ENCODE measurements at places on chromosomes 5 and 9.

DNA sequence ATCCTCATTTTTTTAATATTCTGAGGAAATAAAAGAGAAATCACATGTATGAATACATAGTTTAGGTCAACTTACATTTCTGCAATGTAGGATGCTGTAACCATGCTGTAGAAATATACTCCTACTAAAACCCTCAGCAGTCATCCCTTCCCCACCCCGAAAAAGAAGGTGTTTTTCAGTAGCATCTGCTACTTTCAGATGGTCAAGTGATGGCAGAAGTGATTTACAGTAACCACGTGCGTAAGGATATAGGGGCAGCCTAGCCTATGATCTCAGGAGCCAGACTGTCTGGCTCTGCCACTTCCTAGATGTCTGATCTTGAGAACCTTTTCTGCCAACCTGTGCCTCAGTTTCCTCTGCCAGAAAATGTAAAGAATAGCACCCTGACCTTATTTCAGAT is 26.0 kb upstream of the SYK start:
- DNase-seq = no peak

DNA sequence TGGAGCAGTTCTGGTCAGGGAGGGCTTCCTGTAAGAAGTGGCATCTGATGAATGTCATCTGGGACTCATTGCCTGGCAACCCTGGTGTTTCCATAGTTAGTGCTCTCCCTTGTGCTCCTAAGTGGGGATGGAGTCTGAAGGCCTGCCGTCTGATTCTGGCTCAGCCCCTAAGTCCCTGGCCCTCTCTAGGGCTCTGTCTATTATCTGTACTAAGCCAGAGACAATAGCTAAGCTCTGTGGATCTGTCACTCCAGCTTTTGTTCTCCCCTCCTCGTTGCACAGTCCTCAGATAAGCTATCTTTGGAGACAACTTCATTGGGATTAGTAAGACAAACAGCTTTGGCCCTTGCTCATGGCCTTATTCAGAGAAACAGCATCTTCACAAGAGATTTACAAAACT is 30.6 kb upstream of the TTC1 start:
- no peak for DNase-seq

DNA sequence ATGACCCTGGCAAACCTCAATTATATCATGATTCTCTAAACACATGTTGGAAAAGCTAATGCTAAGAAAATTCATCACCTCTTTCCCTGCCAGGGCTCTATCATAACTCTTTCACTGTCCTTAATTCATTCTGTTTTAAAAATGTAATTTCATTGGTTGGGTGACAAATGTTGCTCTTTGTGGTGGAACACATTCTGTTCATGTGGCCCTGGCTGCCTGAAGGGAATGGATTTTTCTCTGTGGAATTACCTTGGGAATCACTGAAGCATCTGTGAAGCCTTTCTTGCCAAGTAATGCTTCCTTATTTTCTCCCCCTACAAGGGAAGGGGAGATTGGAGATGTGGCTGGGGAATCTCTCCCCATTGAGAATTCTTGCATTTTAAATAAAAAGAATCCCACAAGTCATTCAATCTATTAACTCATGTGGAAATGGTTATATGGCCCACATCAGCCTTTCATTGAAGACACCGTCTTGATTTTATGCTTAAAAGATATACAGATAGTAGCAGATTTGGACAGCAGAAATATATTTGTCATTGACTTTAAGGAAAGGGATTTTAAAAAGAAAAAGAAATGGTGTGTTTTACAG is 201.8 kb upstream of the NMUR2 start:
- no peak for DNase-seq

GRCh38 chr9:96331236-96331947 is 29.4 kb upstream of the HSD17B3 start:
- DNase-seq = no peak

GRCh38 chr5:141677415-141677814 is 4.6 kb downstream of the ARAP3 start:
- DNase-seq = no peak

GRCh38 chr9:115367321-115367720 is 249.4 kb upstream of the TNC start:
- DNase-seq = no peak

- DNase-seq = no peak
Observed at GRCh38 chr5:95861864-95862561, 39.5 kb upstream of the GLRX start.

GRCh38 chr5:126543660-126544059 is 51.4 kb downstream of the ALDH7A1 start:
- no peak for DNase-seq

DNA sequence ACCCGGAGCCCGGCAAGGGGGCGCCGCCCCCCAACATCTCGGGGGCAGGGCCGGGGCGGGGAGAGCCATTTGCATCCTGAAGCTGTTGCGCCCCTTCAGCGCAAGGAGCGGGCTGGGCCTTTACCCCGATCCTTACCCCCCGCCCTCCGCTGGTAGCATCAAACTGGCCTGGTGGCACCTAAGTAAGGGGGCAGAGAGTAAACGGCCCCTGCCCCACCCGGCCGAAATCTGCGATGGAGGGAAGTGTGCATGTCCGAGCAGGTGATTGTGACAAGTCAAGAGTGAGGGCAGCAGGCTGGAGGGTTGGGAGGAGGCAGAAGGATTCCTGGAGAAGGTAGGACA is 101.2 kb downstream of the ESM1 start:
- no peak for DNase-seq

GRCh38 chr9:6414247-6414641 is 1.2 kb downstream of the UHRF2 start:
- no peak for DNase-seq

- no peak for DNase-seq
Observed at GRCh38 chr9:4600368-4600767, 61.7 kb upstream of the PLPP6 start.

GRCh38 chr5:42851481-42851880 is 39.8 kb upstream of the SELENOP start:
- DNase-seq = no peak

GRCh38 chr9:118129541-118129940 is 425.3 kb downstream of the TLR4 start:
- DNase-seq = no peak

DNA sequence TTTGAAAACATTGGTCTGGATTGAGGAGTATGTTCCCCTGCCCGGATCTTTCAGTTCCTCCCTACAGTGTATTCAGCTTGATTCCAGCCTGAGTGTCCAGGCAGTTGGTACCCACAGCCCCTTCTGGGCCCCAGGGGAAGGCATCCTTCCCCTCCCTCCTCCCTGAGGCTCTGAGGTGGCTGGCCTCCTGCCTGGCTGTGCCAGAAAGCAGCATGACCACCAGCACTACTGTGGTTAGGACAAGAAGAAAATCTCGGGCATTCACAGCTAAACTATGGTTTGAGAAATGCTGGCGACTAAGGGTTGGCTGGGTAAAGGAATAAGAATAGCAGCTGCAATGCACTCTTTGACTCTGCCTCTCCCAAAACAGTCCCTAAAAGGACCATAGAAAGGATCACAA is 84.6 kb upstream of the LIFR start:
- DNase-seq = no peak

DNA sequence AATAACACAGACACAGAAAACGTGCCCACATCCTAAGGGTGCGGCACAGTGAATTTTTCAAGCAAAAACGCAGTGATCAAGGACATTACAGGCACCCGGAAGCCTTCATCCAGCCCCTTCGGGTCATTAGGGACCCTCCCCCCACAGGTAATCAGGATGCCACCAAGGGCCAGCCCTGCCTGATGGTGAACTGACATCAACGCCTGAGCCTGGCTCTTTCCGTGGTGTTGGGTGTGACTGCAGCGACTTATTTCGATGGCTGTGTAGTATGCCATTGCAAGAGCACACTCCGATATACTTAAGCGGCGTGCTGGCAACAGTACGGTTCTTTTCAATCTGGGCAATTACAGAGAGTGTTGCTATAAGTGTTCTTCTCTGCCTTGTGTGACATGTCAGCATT is 310.0 kb upstream of the IRX1 start:
- DNase-seq = no peak

DNA sequence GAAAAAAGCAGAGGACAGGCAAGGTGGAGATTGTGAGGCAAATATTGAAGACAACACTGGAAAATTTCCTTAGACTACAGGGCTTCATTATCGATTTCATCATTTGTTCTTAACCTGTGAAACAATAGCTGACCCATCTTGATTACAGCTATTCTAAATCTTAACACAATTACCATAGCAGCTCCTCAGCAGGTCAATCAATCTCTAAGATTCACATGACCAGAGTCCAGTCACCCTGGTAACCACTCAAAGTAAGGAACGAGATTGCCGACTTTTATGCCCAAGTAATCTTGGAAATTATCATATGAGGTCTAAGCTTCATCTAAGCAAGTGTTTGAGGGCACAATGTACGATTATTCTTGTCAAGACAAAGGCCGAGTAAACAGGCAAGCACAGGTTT is 93.8 kb downstream of the TTC39B start:
- no peak for DNase-seq

- DNase-seq = no peak
Observed at GRCh38 chr5:38726279-38726678, 119.5 kb upstream of the OSMR start.

GRCh38 chr5:113112435-113112834 is 135.8 kb downstream of the DCP2 start:
- DNase-seq = no peak

DNA sequence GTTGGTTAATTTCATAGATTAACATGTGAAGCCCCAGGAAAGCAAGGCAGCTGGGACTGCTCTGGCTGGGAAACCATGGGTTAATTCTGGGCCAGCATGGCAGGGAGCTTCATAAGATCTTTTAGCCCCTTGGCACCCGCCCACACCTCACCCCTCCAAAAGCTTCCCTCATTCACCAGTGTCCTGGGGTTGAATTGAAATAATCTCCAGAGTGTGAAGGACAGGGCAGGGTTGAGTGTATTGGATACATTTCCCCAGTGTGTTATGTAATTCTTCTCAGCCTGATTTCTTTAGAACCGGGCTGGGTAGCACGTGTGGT is 19.4 kb downstream of the WNT8A start:
- no peak for DNase-seq

DNA sequence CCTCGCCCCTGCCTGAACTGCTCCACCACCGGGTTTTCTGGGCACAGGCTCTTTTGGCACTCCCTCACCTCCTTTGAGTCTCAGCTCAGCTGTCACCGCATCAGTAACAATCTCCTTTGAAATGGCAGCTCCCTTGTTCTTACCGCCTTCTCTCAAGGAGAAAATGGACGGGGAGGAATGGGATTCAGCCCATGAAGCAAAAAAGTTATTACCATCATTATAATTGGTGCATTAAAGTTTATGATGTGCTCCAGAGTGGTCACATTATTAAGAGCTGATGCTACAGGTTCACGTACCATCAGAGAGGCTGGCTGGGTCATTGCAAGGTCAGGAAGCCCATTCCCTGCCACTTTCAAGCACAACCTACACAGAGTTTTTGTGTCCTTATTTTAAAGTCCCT is 344.7 kb downstream of the AGTPBP1 start:
- DNase-seq = no peak

GRCh38 chr9:135437259-135437658 is 42.3 kb upstream of the PPP1R26 start:
- no peak for DNase-seq

- no peak for DNase-seq
Observed at GRCh38 chr5:122154491-122154890, 25.1 kb downstream of the ZNF474 start.

- DNase-seq = no peak
Observed at GRCh38 chr9:6128030-6128429, 87.6 kb upstream of the IL33 start.

DNA sequence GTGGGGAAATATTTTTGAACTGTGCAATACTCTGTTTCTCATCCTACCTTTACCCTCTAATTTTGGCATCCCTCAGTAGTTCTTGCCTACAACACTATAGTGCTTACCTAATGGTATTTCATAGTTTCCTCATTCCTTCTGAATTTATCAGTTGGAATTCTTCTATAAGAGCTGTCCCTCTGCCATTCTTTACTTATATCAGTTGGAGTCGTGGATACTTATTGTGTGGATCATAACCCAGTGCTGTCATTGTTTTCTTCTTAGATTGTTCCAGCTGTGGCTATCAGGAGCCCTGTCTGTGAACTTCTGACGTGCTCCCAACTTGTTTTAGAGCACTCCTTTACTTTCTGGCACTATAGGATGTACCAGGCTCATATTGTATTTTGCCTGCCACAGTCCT is 146.1 kb upstream of the OTULINL start:
- no peak for DNase-seq

DNA sequence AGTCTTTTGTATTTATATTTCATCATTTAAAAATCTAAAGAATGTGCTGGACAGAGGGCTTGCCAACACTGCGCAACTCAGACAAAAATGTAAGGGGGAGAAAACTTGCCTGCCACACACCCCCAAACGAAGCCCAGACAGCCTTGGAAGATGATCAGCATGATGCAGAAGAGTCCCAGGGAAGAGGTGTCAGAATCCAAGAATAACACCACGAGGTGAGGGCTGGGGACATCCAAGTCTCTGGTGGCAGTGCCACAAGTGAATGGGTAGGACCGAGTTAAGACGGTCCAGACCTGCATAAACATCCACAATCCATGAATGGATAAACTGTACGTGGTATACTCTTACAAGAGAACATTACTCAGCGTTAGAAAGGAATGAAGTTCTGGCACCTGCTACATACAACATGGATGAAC is 10.4 kb downstream of the EPB41L4B start:
- no peak for DNase-seq

GRCh38 chr9:36074870-36075532 is 38.3 kb downstream of the RECK start:
- peak; percentile 36 for DNase-seq

DNA sequence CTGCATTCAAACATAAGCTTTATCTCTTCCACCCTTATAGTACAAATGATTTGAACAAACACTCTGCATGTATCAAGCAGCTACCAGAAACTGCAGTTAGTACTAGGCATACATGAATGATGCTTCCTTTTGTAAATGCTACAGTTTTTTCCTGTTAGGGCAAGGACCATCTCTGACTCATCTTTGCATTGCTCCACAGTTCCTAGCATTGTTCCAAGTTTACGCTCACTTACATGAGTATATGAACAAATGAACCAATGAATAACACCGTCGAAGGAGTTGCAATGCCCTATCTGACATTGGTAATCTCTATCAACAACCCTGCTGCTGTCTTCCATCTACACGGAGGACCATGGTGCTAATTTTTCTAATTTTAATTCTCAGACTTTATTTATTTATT is 2.1 kb upstream of the ALDH7A1 start:
- DNase-seq = no peak

DNA sequence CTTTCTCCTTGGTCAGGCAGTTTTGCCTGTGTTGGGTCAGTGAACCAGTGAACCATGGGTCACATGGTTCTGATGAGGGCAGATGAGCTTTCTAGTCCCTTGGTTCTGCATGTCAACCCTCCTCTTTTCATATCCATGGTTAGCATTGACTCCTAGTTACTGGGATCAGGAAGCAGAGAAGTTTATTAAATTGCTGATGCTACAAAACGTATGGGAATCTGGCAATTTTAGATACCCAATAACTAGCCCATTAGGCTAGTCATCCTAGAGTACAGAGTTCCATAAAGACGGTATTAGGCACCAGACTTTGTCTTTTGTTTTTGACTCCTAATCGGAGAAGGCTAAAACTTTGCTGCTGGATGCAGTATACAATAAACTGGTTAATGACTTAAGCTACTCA is 273.1 kb downstream of the ATPSCKMT start:
- DNase-seq = no peak
